ENCODE measurements at places on chromosomes 6 and 20.

DNA sequence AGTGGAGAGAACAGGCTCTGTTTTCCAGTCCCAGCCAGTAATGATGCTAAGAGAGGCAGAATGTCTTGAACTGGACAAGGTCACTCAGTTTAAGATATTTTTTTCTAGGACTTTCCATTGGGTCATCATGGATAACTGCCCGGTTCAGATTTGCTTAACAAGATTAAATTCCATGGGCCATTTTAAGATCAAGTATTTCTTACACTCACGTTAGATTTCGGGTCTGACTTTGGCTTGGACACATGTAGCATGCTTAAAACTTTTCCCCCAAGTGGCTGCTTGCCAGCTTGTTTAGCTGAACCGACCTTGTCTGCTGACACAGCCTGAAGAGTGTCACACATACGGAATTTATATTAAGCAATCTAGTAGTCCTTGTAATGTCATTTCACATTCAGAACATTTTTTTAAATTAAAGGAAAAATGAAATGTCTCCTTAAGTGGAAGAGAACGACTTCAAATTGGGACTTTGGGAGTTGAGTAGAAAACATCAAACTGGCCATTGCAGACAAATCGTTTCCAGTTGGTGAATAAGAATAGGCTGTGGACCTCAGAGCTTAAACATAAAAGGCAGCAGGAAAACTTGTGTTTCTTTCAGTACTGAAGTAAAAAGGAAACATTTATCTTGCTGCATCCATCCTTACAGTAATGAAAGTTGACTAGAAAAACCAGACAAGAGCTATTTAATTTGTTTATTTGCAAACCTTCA is 29.0 kb downstream of the ARMC2 start:
- peak; percentile 79 for DNase-seq

DNA sequence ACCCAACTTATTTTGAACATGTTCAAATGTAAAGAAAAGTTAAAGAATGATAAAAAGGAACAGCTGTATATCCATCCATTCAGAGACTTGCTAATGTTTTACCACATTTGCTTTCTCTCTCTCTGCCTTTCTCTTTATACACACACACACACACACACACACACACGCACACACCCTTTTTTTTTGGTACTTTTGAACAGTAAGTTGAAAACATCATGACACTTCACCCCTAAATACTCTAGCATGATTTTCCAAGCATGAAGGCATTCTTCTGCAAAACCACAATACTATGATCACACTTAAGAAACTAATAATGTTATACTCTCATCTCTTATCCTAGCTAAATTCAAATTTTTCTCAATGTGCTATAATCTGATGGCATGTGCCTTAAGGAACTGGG is 192.3 kb downstream of the UTRN start:
- DNase-seq, result no peak

DNA sequence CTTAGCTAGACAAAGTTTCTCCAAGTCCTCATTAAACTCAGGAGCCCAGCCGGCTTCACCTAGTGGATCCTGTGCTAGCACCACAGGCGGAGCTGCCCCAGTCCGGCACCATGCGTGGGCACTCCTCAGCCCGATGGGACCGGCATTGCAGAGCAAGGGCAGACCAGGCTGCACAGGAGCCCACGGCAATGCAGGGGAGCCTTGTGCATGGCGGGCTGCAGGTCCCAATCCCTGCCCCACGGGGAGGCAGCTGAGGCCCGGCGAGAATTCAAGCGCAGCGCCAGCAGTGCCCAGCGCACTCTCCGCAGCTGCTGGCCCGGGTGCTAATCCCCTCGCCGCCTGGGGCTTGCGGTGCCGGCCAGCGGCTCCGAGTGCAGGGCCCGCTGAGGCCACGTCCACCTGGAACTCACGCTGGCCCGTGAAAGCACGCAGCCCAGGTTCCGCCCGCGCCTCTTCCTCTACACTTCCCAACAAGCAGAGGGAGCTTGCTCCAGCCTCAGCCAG is 292.3 kb upstream of the EYS start:
- DNase-seq, result no peak

DNA sequence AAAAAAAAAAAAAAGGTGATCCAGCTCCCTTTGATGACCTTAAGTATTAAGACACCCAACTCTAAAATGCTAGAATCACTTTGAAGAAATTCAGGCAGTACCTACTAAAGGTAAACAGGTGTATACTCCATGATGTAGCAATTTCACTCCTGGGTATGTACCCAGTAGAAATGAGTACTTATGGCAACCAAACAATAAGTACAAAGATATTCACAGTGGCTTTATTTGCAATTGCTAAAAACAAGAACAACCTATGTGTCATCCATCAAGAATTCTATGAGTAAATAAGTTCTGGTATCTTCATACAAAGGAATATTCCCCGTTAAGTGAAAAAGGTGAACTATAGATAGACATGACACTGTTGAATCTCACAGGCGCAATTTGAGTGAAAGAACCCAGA is 29.4 kb downstream of the MDGA1 start:
- peak; percentile 22 for DNase-seq

GRCh38 chr6:5190507-5190906 is 70.2 kb downstream of the LYRM4 start:
- DNase-seq, result peak; percentile 96

DNA sequence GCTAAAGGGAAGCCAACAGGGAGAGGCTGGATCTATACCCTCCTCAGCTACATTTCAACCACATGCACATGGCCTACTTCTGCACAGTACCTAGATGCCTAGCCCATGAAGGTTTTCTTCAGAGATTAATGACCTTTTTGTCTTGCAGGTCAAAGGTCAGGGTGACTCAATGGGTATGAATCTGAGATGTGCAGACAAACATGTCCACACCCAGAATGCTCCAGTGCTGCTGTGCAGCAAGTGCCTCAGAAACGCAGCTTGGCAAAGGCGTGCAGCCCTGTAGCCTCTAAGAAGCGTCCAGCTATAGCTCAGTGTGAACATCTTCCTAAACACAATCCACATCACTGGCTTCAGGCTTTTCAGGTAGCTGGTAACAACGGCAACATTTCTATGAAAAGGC is 24.4 kb downstream of the MAP1LC3A start:
- DNase-seq, result peak; percentile 54

GRCh38 chr6:42341771-42342553 is 109.8 kb downstream of the TRERF1 start:
- DNase-seq, result no peak

GRCh38 chr6:118606858-118607257 is 44.5 kb downstream of the CEP85L start:
- no peak for DNase-seq

DNA sequence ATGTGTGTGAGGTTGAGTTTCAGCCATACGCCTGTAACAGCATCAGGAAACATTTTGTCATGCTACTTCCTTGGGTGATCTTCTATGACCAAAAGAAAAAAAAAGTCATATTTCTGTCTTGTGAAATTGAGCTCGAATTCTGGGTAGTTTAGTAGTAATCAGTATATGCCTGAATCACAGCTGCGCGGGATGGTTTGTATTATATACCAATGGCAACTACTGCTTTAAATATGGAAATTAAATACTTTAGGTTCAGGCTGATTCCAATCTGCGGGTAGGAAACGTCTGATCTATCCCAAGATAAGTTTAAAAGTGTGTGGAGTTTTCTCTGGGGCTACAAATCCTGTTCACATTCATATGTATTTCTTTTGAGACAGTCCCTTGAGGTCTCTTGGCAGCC is 115.6 kb upstream of the FERMT1 start:
- DNase-seq, result no peak

DNA sequence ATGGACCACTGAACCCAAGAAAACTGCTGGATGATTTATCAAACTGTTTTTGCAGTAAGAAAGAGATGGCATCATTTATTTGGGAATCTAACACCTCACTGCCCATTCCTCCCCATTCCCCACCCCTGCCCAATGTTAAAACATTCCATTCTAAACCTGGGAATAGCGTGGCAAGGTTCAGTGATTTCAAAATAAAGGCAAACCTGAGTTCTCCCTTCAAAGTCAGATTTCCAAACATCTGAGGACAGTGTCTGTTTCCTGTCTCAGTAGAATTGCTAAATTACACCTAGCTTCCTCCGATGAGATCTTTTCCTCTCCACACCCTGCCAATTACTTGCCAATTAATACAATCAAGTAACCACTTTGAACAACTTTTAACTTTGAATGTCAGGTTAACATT is 127.4 kb upstream of the ARMC2 start:
- DNase-seq, result no peak

GRCh38 chr6:109393157-109393885 is 11.1 kb upstream of the CD164 start:
- no peak for DNase-seq

DNA sequence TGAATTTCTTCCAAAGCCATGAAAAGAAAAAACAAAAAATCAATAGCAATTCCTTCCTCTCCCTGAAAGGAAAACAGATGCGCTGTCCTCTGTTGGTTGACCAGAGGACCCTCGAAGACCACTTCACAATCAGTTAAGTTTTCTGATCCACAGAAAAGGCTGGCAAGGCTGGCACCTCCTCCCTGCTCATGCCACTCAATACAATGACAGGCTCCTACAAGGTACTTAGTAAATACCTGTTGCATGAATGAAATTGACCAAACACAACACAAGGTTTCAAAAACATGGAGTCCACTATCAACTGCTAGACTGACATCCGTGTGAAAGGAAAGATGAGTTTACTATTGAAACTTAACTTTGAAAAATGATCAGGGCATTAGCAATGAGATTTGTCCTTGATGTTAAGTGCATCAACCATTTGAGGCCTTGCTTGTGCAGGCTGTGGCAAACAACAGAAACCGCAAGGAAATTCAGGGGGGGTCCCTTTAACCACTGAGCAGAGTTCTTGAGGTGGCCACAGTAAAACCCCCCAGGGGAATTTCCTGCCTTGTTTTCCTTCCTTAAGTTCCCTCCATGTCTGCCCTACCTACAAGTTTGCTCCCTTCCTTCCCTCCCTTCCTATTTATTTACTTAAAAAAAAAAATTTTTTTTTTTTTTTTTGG is 27.9 kb upstream of the RTF2 start:
- DNase-seq, result peak; percentile 40

- no peak for DNase-seq
Measured at GRCh38 chr6:24951811-24952299, 16.1 kb upstream of the RIPOR2 start.

DNA sequence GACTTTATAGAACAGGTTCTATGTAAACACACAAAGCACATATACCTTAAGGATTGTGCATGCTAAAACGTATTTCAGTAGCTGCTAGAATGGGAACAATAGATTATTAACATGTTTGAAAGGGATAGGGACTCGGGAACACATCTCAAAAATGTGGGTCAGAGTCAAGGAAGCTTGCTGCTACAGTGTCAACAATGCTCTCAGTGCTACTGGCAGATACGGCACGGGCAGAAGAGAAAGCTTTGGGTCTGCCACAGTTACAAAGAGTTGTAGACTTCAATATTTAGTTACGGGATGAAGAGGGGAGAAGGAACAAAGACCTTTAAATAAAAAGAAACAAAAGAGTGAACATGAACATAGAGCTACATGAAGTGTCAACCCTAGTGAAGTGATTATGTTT is 170.5 kb downstream of the BACH2 start:
- no peak for DNase-seq

- no peak for DNase-seq
Measured at GRCh38 chr6:167558246-167559177, 233.6 kb downstream of the TTLL2 start.

DNA sequence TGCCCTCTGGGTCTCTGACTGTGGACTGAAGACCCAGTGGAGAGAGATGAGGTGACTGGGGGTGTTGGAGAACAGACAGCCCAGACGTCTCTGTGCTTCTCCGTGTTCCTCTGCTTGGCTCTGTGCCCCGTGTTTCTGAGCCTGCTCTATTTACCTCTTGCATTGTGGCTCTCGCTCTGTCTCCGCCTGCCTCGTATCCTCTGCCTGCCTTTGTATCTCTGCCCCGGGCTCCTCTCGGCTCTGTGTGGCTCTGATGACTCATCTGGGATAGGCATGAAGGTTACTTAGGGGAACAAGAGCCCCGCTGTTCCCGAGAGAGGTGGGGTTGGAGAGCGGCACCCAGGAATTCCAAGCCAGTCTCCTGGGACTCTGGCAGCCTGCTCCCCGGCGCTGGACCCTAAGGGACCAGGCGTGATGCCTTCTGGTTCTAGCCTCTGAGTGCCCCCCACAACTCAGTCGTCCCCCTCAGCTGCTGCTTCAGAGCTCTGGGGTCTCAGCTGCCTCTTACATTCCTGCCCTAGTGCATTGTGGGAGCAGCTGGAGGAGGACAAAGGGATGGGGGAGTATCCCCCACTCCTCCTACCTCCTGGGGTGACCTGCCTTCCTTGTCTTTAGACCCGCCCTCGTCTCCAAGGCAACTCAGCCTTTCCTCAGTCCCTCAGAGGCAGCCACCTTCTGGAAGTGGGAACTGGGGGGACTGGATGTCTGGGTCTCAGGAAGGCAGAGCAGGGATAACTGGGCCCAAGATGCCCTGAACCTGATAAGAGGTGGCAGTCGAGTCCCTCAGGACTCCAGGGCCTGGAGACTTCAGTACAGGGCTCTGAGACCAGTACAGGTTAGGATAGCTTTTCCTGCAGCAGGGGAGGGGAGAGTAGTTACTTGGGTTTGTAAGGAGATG is 1.9 kb downstream of the DDR1 start:
- DNase-seq, result peak; percentile 95

GRCh38 chr20:44800391-44801046 is 9.8 kb downstream of the RIMS4 start:
- DNase-seq, result no peak

GRCh38 chr6:3510617-3511016 is 53.8 kb upstream of the SLC22A23 start:
- DNase-seq, result no peak

- DNase-seq, result no peak
Measured at GRCh38 chr6:170080169-170080827, 210.6 kb downstream of the DLL1 start.

- DNase-seq, result no peak
Measured at GRCh38 chr6:145953200-145953599, 11.0 kb downstream of the SHPRH start.

DNA sequence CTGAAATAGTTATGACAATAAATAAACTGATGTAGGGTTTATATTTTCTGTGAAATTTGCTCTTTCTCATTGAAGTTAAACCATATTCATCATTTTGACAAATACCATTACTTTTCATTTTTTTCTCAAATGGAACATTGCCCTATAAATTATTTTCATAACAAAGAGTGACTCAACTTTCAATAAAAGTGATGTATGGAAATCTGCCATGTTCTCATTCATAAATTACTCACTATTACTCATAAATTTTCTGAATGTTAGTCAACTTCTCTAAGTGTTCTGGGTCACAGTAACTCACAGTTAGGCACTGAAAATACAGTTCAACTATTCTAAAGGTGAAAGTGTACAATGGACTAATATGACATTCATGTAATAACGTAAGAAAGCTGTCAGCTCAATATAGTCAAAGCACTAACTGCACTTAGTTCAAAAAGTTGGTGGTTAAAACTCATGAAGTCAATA is 19.0 kb upstream of the STX11 start:
- peak; percentile 85 for DNase-seq

All from EL (cell line).